Upper lobe of right lung (tissue), 1 donor: ENCODE measurements at places on chromosomes 1 and 21. TPM values are rescaled to one million over a fixed set of nuclear protein-coding genes. Genes with fewer than 3 reads are reported as not detected.

- DNase-seq, result no peak
- no peaks in the 10 kb centered on the region for H3K4me1 ChIP-seq
- H3K4me3 ChIP-seq, result no peak overlapping the region
- no peak overlapping the region for H3K27ac ChIP-seq
- H3K36me3 ChIP-seq, result peaks cover 100% of the 10 kb centered on the region
These were observed 40.4 kb downstream of the UBR4 start for GRCh38 chr1:19169642-19170041.

DNA sequence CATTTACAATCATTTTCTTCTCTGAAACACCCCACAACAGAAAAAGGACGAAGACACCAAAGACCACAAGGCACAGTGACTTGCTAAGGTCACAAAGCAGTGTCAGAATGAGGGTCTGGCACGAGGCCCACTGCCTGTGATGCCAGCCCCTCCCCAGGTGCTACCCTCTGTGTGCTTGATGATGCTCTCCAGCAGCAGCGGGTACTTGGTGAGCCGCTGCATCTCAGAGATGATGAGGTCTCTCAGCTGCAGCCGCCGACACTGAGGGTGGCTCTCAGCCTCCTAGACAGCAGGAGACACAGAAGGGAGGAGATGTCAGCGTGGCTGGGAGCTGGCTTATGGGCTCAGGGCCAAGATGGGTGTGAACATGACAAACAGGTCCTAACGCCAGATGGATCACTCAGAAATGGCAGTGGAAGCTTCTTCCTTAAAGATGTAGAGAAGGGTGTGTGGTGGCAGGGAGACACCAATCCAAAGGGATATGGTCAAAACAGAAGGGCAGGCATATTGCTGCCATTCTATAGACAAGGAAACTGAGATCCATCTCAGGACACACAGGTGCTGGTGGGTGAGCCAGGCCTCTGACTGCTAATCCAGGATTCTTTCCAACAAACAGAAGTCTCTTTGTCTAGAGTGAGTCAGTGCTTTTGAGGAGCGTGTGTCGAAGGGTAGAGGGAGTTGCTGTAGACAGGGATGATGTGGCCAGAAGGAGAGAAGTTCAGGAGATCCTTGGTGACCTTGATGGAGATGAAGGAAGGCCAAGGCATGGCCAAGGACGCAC is 25.6 kb downstream of the LRRC71 start:
- H3K27me3 ChIP-seq, result no peaks in the 10 kb centered on the region
- no peak overlapping the region for H3K27ac ChIP-seq
- no peak overlapping the region for H3K4me3 ChIP-seq

- no peaks in the 10 kb centered on the region for H3K27me3 ChIP-seq
- no peaks in the 10 kb centered on the region for H3K36me3 ChIP-seq
- no peak for DNase-seq
- H3K27ac ChIP-seq, result no peak overlapping the region
- H3K4me1 ChIP-seq, result peaks cover 25% of the 10 kb centered on the region
These were observed 147.5 kb upstream of the FGGY start for GRCh38 chr1:59149435-59149834.

DNA sequence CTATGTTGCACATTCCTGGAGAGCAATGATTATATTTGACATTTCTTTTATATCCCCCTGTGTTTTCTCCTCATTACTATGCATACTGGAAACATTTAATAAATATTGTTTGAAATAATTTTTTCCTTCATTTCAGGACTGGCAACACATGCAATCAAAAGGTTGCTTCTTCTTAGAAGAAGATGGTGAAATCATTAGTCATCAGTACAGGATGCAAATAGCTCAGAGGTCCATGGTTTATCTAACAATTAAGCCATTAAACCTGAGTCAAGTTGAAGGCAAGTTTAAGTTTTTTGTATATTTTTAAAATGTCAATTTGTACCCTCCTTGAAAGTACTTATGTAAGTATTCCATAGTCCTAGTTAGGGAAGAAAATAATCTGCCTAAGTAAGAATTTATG is 22.5 kb downstream of the EFCAB7 start:
- peaks cover 21% of the 10 kb centered on the region for H3K36me3 ChIP-seq
- H3K27me3 ChIP-seq, result no peaks in the 10 kb centered on the region
- no peak for DNase-seq
- no peak overlapping the region for H3K4me3 ChIP-seq
- H3K27ac ChIP-seq, result no peak overlapping the region
- no peaks in the 10 kb centered on the region for H3K4me1 ChIP-seq

GRCh38 chr1:18939398-18940302 is 16.8 kb downstream of the IFFO2 start:
- H3K27me3 ChIP-seq, result no peaks in the 10 kb centered on the region
- no peak overlapping the region for H3K27ac ChIP-seq
- no peak for DNase-seq
- H3K4me1 ChIP-seq, result peaks cover 42% of the 10 kb centered on the region
- H3K36me3 ChIP-seq, result no peaks in the 10 kb centered on the region

- no peaks in the 10 kb centered on the region for H3K4me1 ChIP-seq
- DNase-seq, result no peak
- H3K27me3 ChIP-seq, result no peaks in the 10 kb centered on the region
- no peak overlapping the region for H3K27ac ChIP-seq
- H3K4me3 ChIP-seq, result no peak overlapping the region
- H3K36me3 ChIP-seq, result no peaks in the 10 kb centered on the region
These were observed 100.4 kb upstream of the USH2A start for GRCh38 chr1:216523449-216524190.

DNA sequence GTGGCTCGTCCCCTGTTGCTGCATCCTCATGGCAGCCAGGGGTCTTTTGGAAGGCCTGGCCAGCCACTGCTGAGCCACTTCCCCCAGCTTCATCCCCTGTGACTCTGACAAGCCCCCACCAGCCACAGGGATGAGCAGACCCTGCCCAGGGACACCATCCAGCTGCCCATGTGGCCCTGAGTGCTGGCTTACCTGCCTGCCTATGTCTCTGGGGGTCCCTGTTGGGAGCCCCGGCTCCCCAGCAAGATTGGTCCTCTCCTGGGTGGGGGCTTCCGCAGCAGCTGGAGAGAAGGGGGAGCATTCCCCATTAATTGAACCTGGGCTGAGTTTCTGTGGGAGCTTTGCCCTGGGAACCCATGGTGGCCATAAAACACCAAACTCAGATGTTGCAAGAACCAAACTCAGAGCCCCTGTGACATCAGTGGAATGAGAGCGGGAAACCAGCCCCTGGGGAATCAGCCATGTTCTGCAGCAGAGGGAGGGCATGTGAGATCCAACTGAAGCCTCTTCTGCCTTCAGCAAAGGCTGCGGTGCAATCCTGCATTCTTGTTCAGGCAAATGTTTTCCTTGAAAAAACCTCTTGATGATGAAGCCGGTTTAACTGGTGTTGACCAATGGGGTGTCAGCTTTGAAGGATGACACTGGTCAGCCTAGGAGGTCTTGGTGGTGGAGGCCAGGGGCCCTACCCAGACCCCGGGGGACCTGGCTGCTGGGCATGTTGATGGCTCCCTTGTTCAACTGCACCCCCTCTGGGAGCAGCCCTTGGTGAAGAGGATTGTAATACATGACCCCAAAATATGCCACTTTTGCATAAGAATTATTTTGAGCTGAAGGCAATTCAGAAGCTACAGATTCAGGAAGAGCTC is 28.3 kb upstream of the COL18A1 start:
- peak; percentile 50 for DNase-seq
- H3K27ac ChIP-seq, result no peak overlapping the region
- no peaks in the 10 kb centered on the region for H3K36me3 ChIP-seq
- no peaks in the 10 kb centered on the region for H3K27me3 ChIP-seq

- H3K4me3 ChIP-seq, result no peak overlapping the region
- H3K36me3 ChIP-seq, result no peaks in the 10 kb centered on the region
- H3K27me3 ChIP-seq, result peaks cover 100% of the 10 kb centered on the region
- no peak overlapping the region for H3K27ac ChIP-seq
- no peak for DNase-seq
These were observed 1.2 kb downstream of the OLIG2 start for GRCh38 chr21:33026878-33027400.

GRCh38 chr1:63896755-63897154 is 122.9 kb downstream of the ROR1 start:
- H3K27ac ChIP-seq, result no peak overlapping the region
- peaks cover 3% of the 10 kb centered on the region for H3K4me1 ChIP-seq
- H3K27me3 ChIP-seq, result no peaks in the 10 kb centered on the region
- no peaks in the 10 kb centered on the region for H3K36me3 ChIP-seq
- no peak for DNase-seq
- no peak overlapping the region for H3K4me3 ChIP-seq

DNA sequence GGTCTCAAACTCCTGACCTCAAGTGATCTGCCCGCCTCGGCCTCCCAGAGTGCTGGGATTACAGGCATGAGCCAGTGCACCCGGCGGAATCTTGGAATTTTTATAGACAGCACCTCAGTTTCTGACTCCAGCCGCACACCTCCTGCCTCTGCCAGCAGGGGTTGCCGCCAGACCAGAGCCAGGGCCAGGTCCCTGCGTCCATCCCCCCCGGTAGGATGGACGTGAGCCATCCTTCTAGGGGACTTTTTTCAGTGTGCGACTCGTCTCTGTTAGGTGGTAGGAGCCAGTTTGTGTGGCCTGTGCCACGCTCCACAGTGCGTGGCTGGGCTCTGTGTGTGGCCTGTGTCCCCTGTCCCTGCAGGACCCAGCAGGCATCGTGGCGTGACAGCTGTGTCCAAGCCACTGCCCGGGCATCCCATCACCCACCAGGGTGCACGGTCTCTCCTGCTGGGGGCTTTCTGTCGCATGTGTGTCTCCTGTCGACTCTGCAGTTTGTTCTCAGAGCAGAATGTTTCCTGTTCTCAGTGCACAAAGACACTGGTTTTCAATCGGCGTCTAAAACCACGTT is 15.6 kb downstream of the CSTB start:
- H3K4me1 ChIP-seq, result peaks cover 15% of the 10 kb centered on the region
- peaks cover 50% of the 10 kb centered on the region for H3K36me3 ChIP-seq
- H3K27me3 ChIP-seq, result no peaks in the 10 kb centered on the region

GRCh38 chr1:209416039-209416438 is 167.5 kb upstream of the CAMK1G start:
- no peaks in the 10 kb centered on the region for H3K4me1 ChIP-seq
- H3K36me3 ChIP-seq, result no peaks in the 10 kb centered on the region
- H3K27ac ChIP-seq, result no peak overlapping the region
- no peak overlapping the region for H3K4me3 ChIP-seq
- H3K27me3 ChIP-seq, result peaks cover 12% of the 10 kb centered on the region
- no peak for DNase-seq

DNA sequence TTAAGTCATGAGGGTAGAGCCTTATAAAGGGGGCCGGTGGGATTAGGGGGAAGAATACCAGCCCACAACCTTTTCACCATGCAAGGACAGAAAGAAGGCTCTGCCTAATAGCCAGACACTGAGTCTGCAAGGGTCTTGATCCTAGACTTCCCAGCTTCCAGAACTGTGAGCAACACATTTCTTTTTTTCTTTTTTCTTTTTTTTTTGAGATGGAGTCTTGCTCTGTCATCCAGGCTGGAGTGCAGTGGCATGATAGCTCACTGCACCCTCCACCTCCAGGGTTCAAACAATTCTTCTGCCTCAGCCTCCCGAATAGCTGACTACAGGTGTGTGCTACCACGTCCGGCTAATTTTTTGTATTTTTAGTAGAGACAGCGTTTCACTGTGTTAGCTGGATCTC is 1.7 kb upstream of the ARL8A start:
- no peaks in the 10 kb centered on the region for H3K36me3 ChIP-seq
- H3K27me3 ChIP-seq, result no peaks in the 10 kb centered on the region
- H3K4me1 ChIP-seq, result peaks cover 19% of the 10 kb centered on the region

- DNase-seq, result no peak
- H3K4me1 ChIP-seq, result no peaks in the 10 kb centered on the region
- no peaks in the 10 kb centered on the region for H3K36me3 ChIP-seq
These were observed 91.2 kb upstream of the KCTD3 start for GRCh38 chr1:215475796-215476481.

GRCh38 chr1:32005522-32005921 is 8.1 kb upstream of the KHDRBS1 start:
- H3K4me3 ChIP-seq, result no peak overlapping the region
- no peaks in the 10 kb centered on the region for H3K27me3 ChIP-seq
- no peaks in the 10 kb centered on the region for H3K4me1 ChIP-seq
- no peaks in the 10 kb centered on the region for H3K36me3 ChIP-seq
- H3K27ac ChIP-seq, result no peak overlapping the region
- DNase-seq, result peak; percentile 11

DNA sequence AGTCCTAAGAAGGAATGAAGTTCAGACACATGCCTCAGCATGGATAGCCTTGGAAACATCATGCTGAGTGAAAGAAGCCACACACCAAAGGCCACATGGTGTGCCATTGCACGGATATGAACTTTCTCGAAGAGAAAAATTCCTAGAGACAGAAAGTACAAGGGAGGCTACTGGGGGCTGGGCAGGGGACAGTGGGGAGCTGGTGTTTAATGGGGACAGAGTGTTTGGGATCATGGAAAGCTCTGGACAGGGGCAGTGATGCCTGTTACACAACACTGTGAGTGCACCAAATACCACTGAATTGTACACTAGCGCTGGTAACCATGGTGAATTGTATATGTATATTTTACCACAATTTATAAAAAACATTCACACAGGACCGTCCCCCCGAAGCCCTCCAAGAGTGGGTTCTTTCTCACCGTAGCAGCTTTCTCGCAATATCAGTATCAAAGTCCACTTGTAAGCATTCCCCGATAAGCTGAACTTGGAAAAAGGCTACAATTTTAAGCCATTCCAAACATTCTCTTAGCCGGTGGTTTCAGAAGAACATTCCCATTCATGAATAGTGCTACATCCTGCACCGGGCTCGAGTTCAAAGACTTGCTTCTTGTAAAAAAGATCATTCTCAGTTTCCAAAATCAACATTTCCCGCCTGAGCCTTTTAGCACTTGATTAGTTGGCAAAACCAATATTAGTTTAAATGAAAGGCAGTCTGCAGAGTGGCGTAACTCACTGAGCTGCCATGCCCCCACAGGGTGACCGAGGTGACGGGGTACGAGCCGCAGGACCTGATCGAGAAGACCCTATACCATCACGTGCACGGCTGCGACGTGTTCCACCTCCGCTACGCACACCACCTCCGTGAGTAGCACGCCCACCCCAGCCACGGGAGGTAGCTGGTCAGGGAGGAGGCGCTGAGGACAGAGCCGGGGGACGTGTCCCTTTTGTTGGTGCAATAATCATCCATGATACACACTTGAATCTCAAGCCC is 31.7 kb downstream of the SIM2 start:
- no peak overlapping the region for H3K4me3 ChIP-seq
- no peak overlapping the region for H3K27ac ChIP-seq
- H3K4me1 ChIP-seq, result no peaks in the 10 kb centered on the region
- DNase-seq, result no peak
- peaks cover 12% of the 10 kb centered on the region for H3K27me3 ChIP-seq

- no peaks in the 10 kb centered on the region for H3K4me1 ChIP-seq
- H3K27ac ChIP-seq, result no peak within 1 kb of the TSS
- peaks cover 20% of the 10 kb centered on the region for H3K27me3 ChIP-seq
- no peaks in the 10 kb centered on the region for H3K36me3 ChIP-seq
- no peak for DNase-seq
These were observed at the start of gene RIPPLY3 for GRCh38 chr21:37006486-37007291. Gene RIPPLY3, plus strand, starts transcription at chr21:37006702. Its CDS starts 71 bp downstream, at chr21:37006773.

- DNase-seq, result no peak
- no peaks in the 10 kb centered on the region for H3K4me1 ChIP-seq
- no peak overlapping the region for H3K27ac ChIP-seq
- no peaks in the 10 kb centered on the region for H3K36me3 ChIP-seq
These were observed 98.1 kb downstream of the TNNI3K start for GRCh38 chr1:74333244-74333643.

- DNase-seq, result no peak
- peak overlapping the region; percentile 81 for H3K27ac ChIP-seq
- no peaks in the 10 kb centered on the region for H3K36me3 ChIP-seq
- no peak overlapping the region for H3K4me3 ChIP-seq
These were observed 9.1 kb upstream of the IRF2BP2 start for GRCh38 chr1:234619071-234619480.

RUNX3 gene
- total RNA-seq, result 13.1 TPM

SDCCAG8 gene
- total RNA-seq, result 71.9 TPM

FMOD gene
- 45.1 TPM for total RNA-seq

F13B gene
- not detected for total RNA-seq

PLD5 gene
- total RNA-seq, result 0.87 TPM

FAAH gene
- total RNA-seq, result 30.9 TPM

TEKT2 gene
- 0.35 TPM for total RNA-seq

NBPF4 gene
- not detected for total RNA-seq

PRAMEF26 gene
- not detected for total RNA-seq
